ENCODE measurements at places on chromosomes 12 and 14.
A peak's percentile ranks its signal among the peaks of the same experiment; 100 is the strongest.

- DNase-seq = no peak
These were observed 390.7 kb downstream of the C12orf75 start for GRCh38 chr12:105721051-105721825.

DNA sequence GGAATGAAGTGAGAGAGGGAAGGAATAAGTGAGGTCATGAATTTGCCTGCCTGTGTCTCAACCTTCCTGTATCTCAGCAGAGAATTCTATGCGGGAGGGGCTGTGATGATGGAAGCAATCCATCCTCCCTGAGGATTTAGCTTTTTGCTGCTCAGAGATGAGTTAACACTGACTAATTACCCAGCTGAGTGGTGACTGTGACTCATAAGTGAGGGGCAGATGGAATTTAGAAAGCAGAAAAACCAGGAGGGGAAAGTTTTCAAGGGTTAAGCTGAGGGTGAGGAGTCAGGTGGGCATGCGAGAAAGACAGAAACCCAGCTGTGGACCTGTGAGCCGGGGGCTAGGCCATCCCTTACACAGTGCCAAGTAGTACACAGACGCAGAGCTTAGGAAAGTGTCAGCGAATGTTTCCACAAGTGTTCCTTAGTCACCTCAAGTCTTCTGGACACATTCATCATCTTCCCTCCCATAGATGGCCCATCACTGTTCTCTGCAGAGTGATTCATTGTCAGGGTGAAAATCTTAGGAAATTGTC, 277.9 kb downstream of the IPO8 start:
- no peak for DNase-seq

GRCh38 chr12:113955109-113955970, 10.8 kb downstream of the RBM19 start:
- no peak for DNase-seq

GRCh38 chr14:51701951-51702350, 50.2 kb downstream of the FRMD6 start:
- no peak for DNase-seq

GRCh38 chr14:50677527-50678063, 9.5 kb upstream of the SAV1 start:
- peak; percentile 49 for DNase-seq

- no peak for DNase-seq
These were observed 340.0 kb downstream of the TRHDE start for GRCh38 chr12:72612171-72612570.
